ENCODE measurements at places on chromosomes 7 and 10. TPM values are rescaled to one million over a fixed set of nuclear protein-coding genes. Genes with fewer than 3 reads are reported as not detected.

- H3K4me3 ChIP-seq = no peak overlapping the region
- no peaks in the 10 kb centered on the region for H3K36me3 ChIP-seq
- DNase-seq = no peak
- H3K4me1 ChIP-seq = no peaks in the 10 kb centered on the region
- no peaks in the 10 kb centered on the region for H3K27me3 ChIP-seq
Measured at GRCh38 chr10:21083861-21084260, 186.8 kb upstream of the NEBL start.

The CDC14C gene
- total RNA-seq = not detected

DNA sequence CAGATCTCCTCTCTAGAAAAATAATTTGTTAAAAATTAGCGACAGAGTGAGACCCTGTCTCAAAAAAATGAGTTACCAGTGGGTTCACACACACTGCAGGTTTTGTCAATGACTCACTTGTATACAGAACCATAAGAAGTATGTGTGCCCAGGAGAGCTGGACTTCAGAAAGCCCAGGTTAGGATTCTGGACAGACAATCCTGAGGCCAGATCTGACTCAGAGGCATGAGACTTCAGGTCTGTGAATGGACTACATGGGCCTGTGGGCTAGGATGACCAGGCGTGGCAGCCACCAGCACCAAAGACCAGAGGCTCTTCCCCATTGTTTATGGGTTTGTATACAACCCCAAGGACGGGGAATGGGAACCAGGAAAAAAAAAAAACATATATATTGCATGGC, 9.3 kb upstream of the ZNF438 start:
- H3K4me3 ChIP-seq = no peak overlapping the region
- no peaks in the 10 kb centered on the region for H3K4me1 ChIP-seq
- DNase-seq = no peak
- H3K27ac ChIP-seq = no peak overlapping the region

DNA sequence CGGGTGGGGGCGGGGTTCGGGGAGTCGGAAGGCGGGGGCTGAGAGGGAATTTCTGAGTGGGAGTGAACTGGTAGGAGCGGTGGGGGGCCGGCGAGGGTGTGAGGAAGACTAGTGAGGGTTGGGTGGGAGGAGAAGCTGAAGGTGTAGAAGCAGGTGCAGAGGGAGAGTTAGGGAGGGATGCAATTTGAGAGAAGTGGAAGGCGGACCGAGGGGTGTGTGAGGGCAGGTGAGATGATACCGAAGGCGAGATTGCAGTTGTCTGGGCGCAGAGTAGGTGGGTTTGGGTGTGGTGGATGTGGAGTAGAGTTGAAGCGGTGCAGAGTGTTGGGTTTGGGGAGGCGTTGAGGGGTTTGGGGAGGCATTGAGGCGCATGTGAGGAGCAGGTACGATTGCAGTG, 643 bp downstream of the KAT6B start:
- peaks cover 64% of the 10 kb centered on the region for H3K4me1 ChIP-seq
- H3K27me3 ChIP-seq = no peaks in the 10 kb centered on the region
- no peak for DNase-seq
- H3K27ac ChIP-seq = peak overlapping the region; percentile 98

The PIK3CG gene
- 0.66 TPM for total RNA-seq

DNA sequence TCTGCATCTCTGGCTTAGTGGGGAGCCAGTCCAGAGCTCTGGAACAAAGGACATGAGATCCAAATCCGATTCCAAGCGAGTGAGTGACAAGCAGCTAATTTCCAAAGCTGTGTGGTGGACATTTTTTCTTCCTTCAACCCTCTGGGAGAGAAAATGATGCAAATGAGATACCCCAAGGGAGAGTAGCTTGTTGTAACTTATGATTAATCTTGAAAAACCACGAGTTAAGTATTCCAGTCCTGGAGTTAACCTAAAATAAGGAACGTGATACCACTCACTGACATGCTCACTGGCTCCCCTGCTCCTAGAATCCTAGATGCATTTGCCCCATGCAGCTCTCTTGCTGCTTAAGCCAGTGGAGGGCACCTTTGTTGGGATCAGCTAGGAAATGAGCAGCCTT, 116.0 kb upstream of the HABP2 start:
- H3K27ac ChIP-seq = no peak overlapping the region
- H3K4me3 ChIP-seq = no peak overlapping the region
- peaks cover 37% of the 10 kb centered on the region for H3K4me1 ChIP-seq
- no peak for DNase-seq
- no peaks in the 10 kb centered on the region for H3K36me3 ChIP-seq
- H3K27me3 ChIP-seq = no peaks in the 10 kb centered on the region

The VPS41 gene
- 53.2 TPM for total RNA-seq

The LRGUK gene
- 0.78 TPM for total RNA-seq

Measured in body of pancreas (tissue), 4 donors.